Smooth muscle cell of the coronary artery (primary cell): ENCODE measurements at places on chromosomes 16 and 17. TPM values are rescaled to one million over a fixed set of nuclear protein-coding genes. Genes with fewer than 3 reads are reported as not detected.

Gene SLC13A2
- total RNA-seq, result not detected in 2 replicates

Gene OTOP2
- not detected in 2 replicates for total RNA-seq

Gene CRYBA1
- 0.70 TPM in 1 of 2 replicates, not detected in the other for total RNA-seq

Gene CLDN6
- total RNA-seq, result not detected in 2 replicates

Gene ZNF75A
- total RNA-seq, result 9.7 and 16.1 TPM in 2 replicates

Gene FZD2
- 12.8 and 15.1 TPM in 2 replicates for total RNA-seq

Gene CAPN15
- total RNA-seq, result 12.8 and 17.1 TPM in 2 replicates

Gene DDX28
- 4.9 and 8.7 TPM in 2 replicates for total RNA-seq

Gene MMD
- 6.4 and 8.5 TPM in 2 replicates for total RNA-seq

Gene CHST4
- total RNA-seq, result not detected in 2 replicates

Gene OR2C1
- 0.08 and 0.23 TPM in 2 replicates for total RNA-seq

Gene CD300LF
- total RNA-seq, result not detected in 2 replicates

Gene PAFAH1B1
- 87.1 and 121 TPM in 2 replicates for total RNA-seq

Gene PRSS33
- not detected in 2 replicates for total RNA-seq

Gene SLC39A11
- total RNA-seq, result 16.6 and 18.3 TPM in 2 replicates

Gene AOC3
- 0.23 and 0.94 TPM in 2 replicates for total RNA-seq

Gene HIC1
- total RNA-seq, result 8.3 and 20.7 TPM in 2 replicates

Gene CDH13
- total RNA-seq, result 68.7 and 115 TPM in 2 replicates

Gene PRSS8
- not detected in 2 replicates for total RNA-seq
